NCI-H510A treated with DMSO at 0.1 percent for 48 hours (cell line): ENCODE measurements at places on chromosomes 3 and 15.
A peak's percentile ranks its signal among the peaks of the same experiment; 100 is the strongest.

- no peak for DNase-seq
These were observed 1.3 kb downstream of the ATP13A3 start for GRCh38 chr3:194485468-194485880.

DNA sequence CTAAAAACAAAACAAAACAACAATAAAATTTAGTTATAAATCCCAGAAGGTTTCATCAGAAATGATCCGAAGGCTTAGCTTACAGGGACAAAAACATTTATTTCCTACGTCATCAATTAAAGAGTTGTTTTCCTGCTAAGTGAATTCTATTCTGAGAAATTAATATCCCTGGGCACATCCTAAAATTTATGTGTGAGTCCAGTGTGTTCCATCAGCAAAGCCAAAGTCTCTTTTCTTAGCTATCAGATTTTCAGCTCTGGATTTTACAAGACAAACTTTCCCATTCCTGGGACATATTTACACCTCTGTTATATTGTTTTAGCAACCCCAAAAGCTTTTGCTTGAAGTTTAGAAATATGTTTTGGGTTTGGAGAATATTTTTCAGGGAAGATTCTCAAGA lies 4.4 kb upstream of the TMC3 start:
- no peak for DNase-seq

GRCh38 chr15:88032787-88033186 lies 223.8 kb downstream of the NTRK3 start:
- no peak for DNase-seq

DNA sequence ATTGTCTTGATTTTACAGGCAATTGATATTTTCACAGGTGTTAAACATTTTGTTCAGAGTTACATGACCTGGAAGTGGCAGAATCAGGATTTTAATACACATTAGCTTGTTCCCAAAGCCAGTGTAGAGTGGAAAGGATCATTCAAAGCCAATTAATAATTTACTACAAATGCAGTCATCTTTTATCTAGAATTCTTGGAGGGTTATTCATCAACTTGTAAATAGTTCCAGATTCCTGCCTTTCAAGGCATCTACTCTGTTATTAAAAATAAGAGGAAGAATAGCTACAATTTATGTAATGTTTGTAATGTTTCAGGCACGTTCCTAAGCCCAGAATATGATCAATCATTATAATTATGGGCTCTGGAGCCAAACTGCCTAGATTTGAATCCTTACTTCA lies 358.5 kb downstream of the ZNF385D start:
- DNase-seq = no peak

- DNase-seq = no peak
These were observed 1.8 kb upstream of the SLC38A3 start for GRCh38 chr3:50203113-50203808.

DNA sequence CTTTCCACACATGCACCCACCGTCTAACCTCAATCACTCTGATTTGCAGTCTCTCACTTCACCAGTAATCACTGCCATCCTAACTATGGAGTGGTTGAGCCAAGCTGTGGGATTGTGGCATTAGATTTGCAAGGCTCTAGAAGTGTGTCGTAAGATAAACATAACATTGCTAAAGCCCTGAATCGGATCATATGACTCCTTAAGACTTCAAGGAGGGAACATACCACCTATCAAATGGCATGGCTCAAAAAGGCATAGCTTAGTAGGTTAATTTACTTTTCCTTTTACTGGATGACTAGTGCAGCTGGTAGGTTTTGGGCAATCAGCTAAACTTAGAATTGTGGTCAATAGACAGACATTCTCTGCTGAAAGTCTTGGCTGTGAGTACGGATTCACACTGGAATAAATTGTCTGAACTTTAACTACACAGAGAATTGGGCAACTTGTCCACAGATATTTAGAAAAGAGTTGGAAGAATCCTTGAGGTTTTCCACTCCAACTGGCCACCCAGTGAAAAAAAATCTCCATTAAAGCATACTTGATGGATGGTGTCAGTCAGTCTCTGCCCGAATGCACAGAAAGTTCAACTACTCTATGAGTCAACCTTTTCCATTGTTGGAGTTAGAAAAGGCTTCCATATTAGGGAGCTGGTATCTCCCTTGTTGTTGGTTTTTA lies 476.7 kb upstream of the CBLB start:
- DNase-seq = no peak

DNA sequence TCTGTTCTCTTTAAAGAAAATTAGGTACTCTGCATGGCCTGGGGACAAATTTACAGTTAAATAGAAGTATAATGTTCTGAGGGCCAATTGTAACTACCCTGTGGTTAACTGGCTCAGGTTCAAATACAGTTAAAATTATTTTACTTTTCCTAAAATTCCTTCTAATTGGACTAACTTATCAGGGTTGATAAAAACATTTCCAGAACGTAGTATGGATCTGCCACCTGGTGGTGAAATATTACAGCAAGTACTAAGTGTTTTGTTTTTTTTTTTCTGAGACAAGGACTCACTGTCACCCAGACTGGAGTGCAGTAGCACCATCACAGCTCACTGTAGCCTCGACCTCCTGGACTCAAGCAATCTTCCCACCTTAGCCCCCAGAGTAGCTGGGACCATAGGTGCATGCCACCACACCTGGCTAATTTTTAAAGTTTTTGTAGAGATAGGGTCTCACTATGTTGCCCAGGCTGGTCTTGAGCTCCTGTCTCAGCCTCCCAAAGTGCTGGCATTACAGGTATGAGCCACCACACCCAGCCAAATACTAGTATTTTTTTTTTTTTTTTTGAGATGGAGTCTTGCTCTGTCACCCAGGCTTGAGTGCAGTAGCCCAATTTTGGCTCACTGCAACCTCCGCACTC lies 29.2 kb downstream of the NEO1 start:
- DNase-seq = peak; percentile 30

- no peak for DNase-seq
These were observed 134.6 kb downstream of the SLCO3A1 start for GRCh38 chr15:91988071-91988470.

GRCh38 chr3:101665851-101666250 lies 11.1 kb downstream of the ZBTB11 start:
- DNase-seq = no peak

GRCh38 chr3:17795711-17796110 lies 53.3 kb upstream of the TBC1D5 start:
- no peak for DNase-seq

DNA sequence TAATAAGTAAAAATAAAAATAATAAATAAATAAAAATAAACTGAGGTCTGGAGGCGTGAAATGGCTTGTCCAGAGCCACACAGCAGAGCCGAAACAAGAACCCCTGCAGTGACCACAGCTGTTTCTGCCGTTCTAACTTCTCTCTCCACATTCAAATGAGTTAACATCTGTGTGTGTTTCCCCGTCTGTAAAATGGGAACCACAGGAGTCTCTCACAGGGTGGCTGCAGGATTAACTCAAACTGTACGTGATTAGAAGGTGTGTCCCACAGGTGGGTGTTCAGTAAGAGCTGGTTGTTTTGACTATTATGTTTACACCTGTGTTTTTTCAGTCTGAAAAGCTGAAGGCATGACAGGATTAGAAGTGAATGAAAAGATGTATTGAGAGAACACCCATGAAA lies 27.0 kb upstream of the MUC4 start:
- DNase-seq = no peak

DNA sequence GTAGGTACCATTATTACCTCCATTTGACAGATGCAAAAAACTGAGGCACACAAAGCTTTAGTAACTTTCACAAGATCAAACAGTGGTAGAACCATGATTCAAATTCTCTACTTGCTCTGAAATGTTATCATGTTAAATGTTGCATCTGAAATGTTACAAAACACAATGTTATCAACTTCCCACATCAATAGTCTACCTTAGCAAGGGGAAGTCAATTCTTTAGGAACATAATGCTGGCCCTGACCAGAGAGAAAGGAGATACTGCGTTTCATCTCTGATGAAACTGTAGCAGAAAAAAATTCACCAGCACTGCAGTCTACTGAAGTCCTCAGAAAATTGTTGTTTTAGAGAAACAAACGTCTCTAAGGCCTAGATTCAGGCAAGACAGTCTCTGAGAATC lies 174.1 kb downstream of the SATB1 start:
- no peak for DNase-seq

GRCh38 chr3:29513236-29513635 lies 232.4 kb downstream of the RBMS3 start:
- DNase-seq = no peak

- no peak for DNase-seq
These were observed 3.5 kb upstream of the SHISA5 start for GRCh38 chr3:48507256-48508061.

DNA sequence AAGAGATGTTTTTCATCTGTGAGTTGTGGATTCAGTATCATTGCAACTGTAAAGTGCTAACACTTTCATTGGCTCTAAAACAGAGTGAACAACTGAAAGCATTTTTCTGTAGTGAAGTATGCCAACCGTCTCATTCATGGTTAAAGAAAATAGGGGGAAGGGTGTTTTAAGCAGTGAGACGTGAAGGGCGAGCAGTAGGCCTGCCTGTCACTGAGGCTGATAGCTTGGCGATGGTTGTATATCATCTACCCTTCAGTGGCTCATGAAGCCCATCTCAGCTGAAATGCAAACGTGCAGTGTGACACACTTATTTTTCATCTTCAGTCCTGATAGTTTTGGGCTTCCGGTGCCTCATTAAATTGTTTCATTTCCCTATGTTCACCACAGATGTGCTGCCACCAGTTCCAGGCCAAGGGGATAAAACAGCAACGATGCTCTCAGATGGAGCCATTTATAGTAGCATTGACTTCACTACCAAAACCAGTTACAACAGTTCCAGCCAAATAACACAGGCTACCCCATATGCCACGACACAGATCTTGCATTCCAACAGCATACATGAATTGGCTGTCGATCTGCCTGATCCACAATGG lies 562.0 kb downstream of the ROBO2 start:
- no peak for DNase-seq

DNA sequence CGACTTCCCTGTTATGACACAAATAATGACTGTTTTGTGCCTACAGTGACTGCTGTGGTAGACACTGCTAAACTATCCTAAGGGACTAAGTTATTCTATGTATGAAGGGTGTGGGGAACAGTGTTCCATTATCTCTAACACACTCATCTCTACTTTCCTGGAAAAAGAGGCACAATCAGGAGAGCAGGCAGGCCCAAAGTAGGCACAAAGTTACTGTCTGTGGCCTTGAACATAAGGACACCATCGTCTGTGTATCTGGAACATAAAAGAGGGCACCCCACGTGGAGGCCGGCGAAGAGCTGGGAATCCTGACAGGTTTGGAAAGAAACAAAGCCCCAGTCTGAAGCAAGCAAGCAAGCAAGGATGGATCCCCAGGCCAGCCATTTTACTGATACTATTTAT lies 1.5 kb downstream of the ABCC5 start:
- DNase-seq = no peak

- peak; percentile 7 for DNase-seq
These were observed 261.7 kb downstream of the PLOD2 start for GRCh38 chr3:145899241-145899640.

DNA sequence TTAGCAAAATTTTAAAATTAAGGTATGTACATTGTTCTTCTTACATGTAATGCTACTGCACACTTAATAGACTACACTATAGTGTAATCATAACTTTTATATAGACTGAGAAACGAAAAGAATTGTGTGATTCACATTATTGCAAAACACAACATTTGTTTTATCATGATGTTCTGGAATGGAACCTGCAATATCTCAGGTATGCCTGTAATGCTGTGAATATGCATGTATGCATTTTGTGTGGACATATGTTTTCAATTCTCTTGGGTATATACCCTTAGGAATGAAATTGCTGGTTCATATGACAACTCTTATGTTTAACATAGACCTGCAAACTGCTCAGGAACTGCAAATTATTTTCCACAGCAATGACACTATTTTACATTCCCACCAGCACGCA lies 38.6 kb upstream of the TJP1 start:
- DNase-seq = no peak

DNA sequence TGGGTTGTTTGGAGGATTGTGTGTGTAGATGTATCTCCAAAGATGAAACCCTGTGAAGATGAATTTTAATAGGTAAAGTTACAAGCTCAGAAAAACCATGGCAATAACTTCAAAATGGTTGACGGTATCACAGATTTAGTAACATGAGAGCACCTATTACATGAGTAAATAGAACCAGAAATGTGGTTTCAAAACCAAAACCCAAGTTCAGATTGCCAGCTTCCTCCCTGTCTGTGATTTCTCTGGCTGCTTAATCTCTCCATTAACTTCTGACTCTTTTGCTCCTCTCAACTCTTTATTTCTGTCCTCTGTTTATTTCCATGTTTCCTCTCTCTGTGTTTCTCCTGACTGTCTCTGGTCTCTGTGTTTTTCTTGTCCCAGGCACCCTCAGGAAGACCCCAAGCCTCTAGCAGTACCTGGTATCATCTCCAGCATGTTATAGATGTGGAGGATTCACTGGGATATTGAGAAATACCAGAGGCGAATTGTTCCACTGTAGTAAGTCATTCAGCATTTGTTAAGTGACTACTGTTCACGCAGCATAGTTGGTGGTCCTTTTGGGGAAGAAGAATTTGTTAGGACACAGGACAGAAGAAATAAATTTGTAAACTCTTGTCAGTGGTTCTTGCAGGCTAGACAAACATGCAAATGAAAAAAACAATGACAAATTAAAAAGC lies 138.8 kb downstream of the BBX start:
- no peak for DNase-seq

- DNase-seq = peak; percentile 43
These were observed 14.8 kb downstream of the CYP1A2 start for GRCh38 chr15:74763416-74763815.

- DNase-seq = peak; percentile 10
These were observed 47.0 kb downstream of the ZNF609 start for GRCh38 chr15:64507293-64507802.

DNA sequence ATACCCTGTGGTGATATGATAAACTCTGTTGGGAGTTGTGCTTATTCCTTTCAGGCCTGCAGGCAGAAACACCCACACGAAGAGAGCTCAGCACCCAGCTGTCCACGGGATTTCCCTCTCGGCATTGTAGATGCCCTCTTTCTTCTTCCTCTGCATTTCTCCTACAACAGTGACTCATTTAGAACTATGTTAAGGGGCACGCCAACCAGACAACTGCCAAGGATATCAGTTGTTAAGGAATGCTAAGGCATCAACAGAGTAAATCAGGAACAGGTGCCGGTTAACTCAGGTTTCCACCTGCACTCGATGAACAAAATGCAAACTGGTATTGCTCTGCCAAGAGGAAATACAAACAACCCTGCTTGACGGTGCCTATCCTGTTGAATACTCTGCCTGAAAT lies 270.0 kb upstream of the PEX5L start:
- DNase-seq = peak; percentile 15

- DNase-seq = no peak
These were observed 51.9 kb upstream of the PPP4R2 start for GRCh38 chr3:72944696-72945095.

DNA sequence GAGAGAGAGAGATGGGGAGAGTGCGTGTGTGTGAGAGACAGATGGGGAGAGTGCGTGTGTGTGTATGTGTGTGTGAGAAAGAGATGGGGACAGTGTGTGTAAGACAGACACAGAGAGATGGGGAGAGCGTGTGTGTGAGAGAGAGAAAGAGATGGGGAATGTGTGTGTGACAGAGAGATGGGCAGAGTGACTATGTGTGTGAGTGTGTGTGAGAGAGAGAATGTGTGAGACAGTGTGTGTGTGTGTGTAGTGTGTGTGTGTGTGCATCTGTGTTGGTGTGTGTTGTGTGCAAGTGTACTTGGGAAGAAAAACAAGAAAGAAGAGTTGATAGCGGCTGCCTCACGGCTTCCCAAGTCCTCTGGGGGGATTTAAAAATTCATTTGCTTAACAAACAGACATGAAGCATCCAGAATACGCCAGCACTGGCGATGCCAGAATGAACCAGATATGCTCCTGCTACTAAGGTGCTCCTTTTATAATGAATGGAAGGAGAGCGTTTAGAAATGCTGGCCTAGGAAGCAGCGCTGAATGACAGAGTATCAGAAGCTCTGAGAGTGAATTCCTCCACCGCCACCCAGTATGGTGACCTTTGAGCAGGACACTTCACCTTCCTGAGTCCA lies 186.1 kb upstream of the TSC22D2 start:
- no peak for DNase-seq
